Prostate gland (tissue), 2 donors: ENCODE measurements at places on chromosomes 2 and 18.

DNA sequence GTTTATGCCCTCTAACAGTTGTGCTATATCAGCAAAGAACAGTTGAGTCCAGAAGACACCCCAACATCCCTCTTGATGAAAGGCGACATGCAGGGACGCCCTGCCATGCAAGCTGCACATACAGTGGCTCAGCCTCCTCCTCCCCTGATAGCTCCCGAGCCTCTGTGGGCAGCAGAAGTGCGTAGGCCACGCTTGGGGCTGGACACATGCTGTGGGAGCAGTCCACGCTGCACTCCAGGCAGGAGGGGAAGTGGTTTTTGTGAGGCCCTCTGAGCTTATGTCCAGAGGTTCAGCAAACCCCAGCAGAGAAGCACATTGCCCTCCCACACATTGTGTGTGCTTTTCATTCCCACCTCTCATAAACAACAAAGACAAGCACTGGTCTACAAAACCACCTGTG is 162.1 kb downstream of the SEPTIN10 start:
- H3K4me1 ChIP-seq = no peaks in the 10 kb centered on the region
- H3K4me3 ChIP-seq = no peak overlapping the region
- H3K36me3 ChIP-seq = no peaks in the 10 kb centered on the region

- peak overlapping the region; percentile 77 for H3K27ac ChIP-seq
- no peak for DNase-seq
These were observed 431 bp upstream of the CNRIP1 start for GRCh38 chr2:68320118-68320641.

DNA sequence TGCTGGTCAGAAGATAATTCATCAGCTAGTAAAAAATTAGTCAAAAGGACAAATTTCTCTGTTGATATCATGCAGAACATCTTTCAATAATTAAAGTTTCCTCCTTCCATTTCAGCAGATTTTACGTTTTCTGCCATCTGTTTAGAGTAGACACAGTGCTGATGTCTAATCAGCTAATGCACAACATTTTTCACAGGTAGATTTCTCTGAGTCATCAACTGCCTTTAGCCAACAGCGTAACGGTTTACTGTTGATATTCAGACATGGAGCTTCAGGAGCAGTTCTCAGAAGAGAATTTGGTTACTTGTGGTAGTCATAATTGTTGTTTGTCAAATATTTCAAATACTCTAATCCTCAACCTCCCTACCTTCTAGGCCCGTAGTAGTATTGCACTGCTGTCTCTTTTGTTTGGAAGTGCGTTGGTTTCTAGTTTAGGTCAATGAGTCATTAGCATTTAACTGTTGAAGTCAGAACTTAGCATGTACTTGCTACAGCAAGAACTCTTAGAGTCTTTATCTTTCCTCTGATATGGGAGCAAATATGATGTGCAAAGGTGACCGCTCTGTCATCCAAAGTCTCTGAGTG is 86.8 kb upstream of the TFPI start:
- DNase-seq = no peak
- H3K36me3 ChIP-seq = no peaks in the 10 kb centered on the region
- no peaks in the 10 kb centered on the region for H3K4me1 ChIP-seq
- H3K4me3 ChIP-seq = no peak overlapping the region
- no peaks in the 10 kb centered on the region for H3K27me3 ChIP-seq

- no peaks in the 10 kb centered on the region for H3K27me3 ChIP-seq
- no peaks in the 10 kb centered on the region for H3K36me3 ChIP-seq
- no peak overlapping the region for H3K27ac ChIP-seq
- H3K4me1 ChIP-seq = peaks cover 12% of the 10 kb centered on the region
- no peak overlapping the region for H3K4me3 ChIP-seq
These were observed 157.8 kb downstream of the LDLRAD4 start for GRCh38 chr18:13376298-13376840.

DNA sequence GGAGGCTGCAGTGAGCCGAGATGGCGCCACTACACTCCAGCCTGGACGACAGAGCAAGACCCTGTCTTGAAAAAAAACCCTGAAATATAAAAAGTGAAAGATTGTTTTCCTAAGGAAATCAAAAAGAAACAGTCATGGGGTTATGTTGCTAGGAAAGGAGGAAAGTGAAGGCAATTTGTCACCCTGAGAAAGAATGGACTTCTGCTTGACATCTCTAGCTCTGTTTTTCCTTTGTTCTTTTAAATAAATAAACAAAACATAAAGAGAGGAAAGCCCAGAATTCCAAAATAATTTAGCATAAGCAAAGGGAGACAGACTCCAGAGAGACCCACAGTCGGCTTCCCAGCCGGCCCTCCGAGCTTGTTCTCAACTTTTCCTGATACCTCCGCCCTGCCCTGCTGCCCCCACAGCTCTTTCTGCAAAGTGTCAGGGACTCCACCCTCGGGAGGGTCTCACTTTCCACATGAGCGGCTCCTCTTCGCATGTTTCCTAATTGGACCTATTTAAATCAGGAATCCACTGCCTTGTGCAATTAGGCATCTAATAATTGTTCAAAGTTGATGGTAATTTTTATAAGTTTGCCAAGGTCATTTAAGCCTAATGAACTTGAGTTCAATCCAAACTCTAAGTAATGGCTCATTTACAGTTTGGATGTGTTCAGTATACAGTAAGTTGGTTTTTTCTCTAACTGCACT is 49.8 kb upstream of the COPS8 start:
- H3K4me3 ChIP-seq = no peak overlapping the region
- DNase-seq = no peak
- H3K4me1 ChIP-seq = no peaks in the 10 kb centered on the region
- no peaks in the 10 kb centered on the region for H3K36me3 ChIP-seq
- H3K27ac ChIP-seq = no peak overlapping the region
- H3K27me3 ChIP-seq = no peaks in the 10 kb centered on the region

GRCh38 chr2:126880324-126880723 is 18.4 kb upstream of the TEX51 start:
- H3K4me3 ChIP-seq = no peak overlapping the region
- H3K36me3 ChIP-seq = no peaks in the 10 kb centered on the region
- no peak overlapping the region for H3K27ac ChIP-seq
- H3K4me1 ChIP-seq = no peaks in the 10 kb centered on the region
- no peaks in the 10 kb centered on the region for H3K27me3 ChIP-seq
